ENCODE measurements at places on chromosomes 7 and 10.

DNA sequence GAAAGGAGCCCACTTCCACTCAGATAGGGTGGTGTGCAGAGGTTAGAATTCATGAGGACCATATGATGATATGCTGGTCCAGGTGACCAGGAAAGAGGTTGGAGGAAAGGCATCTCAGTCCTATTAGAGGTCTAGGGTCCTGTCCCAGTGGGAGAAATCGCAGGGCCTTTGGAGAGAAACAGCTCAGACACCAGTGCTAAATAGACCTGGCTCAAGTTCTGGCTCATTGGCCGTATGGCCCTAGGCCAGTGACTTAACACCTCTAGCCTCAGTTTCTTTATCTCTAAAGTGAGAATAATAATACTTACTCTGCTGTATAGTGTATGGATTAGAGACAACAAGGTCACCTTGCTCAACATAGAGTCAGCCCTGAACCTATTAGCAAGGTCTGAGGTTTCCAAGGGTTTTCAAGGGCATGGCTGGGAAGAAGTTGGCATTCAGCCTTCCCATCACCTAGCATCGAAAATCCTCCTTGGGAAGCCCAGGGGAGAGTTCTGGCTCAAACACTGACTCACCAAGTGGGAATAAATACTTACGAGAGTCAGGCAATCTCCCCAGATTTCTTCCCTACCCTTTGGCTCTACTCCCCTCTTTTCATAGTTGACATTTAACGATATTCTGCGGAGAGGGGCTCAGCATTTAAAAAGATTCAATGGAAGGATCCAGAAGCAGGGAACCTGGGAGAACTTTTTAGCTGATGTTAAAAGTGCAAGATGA lies 473.1 kb upstream of the PODXL start:
- DNase-seq, result no peak

DNA sequence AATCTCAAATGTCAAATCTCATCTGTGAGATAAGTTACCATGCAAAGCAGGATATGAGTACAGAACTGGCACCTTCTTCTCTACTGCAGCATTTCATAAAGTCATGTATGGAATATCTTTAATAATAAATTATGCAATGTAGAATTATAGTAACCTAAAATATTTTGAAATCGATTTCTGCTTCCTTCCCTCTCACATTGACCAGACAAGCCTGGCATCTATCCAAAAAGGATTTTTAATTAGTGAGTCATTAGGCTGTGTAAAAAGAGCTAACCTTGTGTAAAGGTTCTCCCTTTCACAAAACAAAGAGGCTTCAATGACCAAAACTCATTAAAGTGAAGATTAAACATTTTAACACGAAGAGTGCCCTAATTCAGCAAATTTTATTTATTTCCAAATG lies 48.8 kb upstream of the EXOC6 start:
- DNase-seq, result no peak

GRCh38 chr7:97011536-97012364 lies 6.4 kb downstream of the DLX6 start:
- peak; percentile 98 for DNase-seq

GRCh38 chr10:78973901-78974616 lies 94.7 kb upstream of the ZMIZ1 start:
- peak; percentile 88 for DNase-seq

GRCh38 chr7:11726001-11726793 lies 105.8 kb downstream of the THSD7A start:
- no peak for DNase-seq

GRCh38 chr10:16119445-16119844 lies 259.1 kb upstream of the MINDY3 start:
- DNase-seq, result no peak

DNA sequence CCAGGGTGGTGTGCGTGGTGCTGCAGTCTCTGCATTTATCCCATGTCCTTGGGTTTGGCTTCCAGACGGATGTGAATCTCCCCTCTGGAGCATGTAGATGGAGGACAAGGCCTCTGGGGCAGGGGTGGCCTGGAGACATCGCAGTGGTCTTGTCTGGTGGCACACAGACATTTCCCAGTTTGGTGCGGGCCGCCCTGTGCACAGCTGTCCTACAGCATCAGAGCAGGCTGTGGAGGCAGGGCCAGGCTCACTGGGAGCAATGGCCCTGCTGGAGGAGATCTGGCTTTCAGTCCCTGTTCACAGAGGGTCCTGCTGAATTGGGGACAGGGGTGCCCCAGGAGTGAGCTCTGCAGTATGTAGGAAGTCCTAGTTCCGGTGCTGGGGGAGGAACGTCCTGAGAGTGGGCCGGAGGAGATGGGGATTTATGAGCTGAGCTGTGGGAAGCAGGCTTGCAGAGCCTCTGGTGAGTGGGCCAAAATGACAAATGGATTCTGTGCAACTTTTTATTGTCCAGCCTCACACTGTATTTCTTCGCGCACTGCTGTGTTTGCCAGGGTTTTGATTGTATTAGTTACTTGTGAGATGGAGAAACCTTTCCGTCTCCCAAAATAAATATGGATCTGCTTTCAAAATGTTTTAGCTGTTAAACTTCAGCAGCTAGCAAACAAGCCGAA lies 40.3 kb downstream of the MGMT start:
- DNase-seq, result no peak

- DNase-seq, result no peak
These were observed 91.1 kb downstream of the CALN1 start for GRCh38 chr7:72321081-72321480.
